ENCODE measurements at places on chromosomes 1 and 21. TPM values are rescaled to one million over a fixed set of nuclear protein-coding genes. Genes with fewer than 3 reads are reported as not detected.

GRCh38 chr1:10909697-10910680 lies 102.5 kb upstream of the TARDBP start:
- DNase-seq, result no peak

DNA sequence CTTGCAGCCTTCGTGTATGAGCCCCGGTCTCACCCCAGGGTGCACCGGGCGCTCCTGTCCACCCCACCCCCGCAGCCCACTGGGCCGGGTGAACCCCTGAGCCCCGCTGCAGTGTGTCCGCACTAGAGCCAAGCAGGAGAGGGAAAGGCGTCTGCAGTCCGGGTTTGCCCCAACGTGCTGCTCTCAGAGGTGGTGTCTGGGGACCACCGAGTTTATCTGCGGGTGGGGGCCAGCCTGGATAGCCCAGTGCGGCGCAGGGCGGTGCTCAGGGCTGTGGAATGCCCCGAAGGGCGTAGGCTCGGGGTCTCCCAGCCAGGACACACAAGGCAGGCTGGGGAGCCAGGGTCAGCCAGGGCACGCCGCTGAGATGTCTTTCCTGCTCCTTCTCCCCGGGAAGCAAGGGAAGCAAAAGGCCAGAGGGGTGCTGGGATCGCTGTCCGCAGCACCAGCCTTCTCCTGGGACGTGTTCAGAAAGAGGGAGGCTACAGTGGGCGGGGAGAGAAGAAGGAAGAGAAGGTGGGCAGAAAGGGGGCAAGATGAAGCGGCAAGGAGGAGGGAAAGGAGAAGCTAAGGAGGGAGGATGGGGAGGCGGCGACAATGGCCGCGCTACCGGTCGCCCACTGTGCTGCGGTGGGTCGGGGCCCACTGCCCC lies 56.6 kb downstream of the MAB21L3 start:
- DNase-seq, result peak; percentile 5

GRCh38 chr1:200274116-200274515 lies 135.7 kb downstream of the ZNF281 start:
- no peak for DNase-seq

GRCh38 chr1:160978510-160978927 lies 23.9 kb upstream of the ITLN2 start:
- no peak for DNase-seq

- no peak for DNase-seq
Measured at GRCh38 chr1:109765483-109765815, 1.7 kb upstream of the EPS8L3 start.

NFASC gene
- 1.9 TPM for total RNA-seq

TMEM81 gene
- 0.97 TPM for total RNA-seq

CNTN2 gene
- not detected for total RNA-seq

SDC3 gene
- total RNA-seq, result 16.8 TPM

LPAR3 gene
- total RNA-seq, result 2.6 TPM
